GM23338 (cell line): ENCODE measurements at places on chromosomes 3 and 15.

DNA sequence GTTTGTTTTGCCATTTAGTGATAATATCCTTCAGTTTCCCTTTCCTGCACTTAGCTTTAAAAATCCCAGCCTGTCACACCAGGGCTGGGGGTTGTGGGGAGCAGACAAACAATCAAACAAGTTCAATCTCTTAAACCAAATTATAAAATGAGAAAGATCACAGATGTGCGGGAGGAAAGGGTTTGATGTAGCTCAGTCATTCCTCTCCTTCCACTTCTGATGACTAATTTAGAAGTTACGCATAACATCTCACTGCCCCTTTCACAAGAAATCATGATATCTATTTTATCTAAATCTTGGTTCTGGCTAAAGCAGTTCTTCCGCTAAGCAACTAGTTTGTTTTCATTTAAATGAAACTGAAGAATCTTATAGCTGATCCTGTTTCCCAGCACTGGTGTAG lies 34.1 kb upstream of the ATG7 start:
- DNase-seq: no peak

DNA sequence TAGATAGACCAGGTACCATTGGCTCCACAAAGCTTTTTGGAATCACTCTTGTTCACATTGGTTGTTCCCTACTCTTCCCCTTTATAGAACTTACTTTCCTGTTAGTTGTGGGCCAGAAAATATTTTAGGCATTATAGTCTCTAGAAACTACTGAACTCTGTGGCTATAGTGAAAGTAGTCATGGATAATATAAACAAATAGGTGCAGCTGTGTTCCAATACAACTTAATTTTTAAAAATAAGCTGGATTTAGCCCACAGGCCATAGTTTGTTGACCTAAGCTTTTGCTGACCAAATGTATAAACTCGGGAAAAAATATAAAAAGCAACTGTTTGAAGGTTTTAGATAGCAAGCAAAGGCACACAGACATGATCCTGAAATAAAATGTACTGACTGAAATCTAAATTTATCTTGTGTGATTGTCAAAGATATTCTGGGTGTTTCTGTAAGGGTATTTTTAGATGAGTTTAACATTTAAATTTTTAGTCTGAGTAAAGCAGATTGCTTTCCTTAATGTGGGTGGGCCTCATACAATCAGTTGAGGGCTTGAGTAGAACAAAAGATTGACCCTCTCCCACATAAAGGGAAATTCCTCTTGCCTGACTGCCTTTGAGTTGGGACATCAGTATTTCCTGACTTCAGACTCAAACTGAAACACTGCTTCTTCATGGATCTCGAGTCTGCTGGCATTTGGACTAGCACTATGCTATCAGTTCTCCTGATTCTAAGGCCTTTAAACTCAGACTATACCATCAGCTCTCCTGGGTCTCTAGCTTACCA lies 13.2 kb downstream of the IQCB1 start:
- no peak for DNase-seq

GRCh38 chr3:108150200-108150599 lies 59.4 kb upstream of the CD47 start:
- DNase-seq: no peak

DNA sequence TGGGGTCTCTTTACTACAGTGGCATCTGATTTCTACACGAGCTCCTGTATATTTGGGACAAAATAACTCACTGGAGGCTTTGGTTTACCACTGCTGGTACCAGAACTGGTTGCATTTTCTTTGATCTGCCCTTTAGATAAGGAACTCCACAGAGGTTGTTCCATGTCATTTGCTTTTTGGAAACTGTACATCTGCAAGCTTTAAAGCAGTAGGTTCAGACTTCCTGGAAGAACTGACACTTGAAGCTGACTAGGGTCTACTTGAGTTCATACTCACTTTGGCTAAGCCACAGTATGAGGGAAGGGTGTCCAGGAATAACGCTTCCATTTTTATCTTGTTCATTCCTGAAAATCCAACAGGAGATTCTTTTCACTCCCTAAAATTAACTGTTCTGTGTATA lies 86.4 kb downstream of the WWTR1 start:
- no peak for DNase-seq

DNA sequence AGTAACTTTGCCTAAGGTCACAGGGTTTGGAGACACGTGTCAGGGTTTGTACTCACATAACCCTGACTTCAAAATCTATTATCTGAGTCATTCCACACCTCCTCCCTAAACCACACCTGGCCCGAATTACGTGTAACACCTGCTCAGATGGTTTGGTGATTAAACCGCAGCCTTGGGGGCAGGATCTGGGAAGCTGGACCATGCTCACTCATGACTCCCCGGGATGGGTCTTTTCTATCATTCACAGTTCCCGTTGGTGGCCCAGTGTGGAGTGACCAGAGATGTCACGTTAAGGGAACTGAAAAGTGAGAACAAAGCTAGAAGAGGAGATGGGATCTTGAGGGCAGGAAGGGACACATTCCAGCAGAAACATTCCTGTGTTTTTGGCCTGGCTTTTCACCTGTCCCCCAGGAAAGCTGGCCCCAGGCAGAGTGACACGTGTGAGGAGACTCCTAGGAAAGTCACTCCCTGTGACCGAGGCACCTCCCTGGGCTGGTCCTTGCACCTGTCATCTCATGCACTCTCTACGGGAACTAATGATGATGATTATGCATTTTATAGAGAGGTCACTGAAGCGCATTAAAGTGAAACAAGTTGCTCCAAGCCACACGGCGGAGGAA lies 75.4 kb upstream of the POMGNT2 start:
- DNase-seq: no peak

DNA sequence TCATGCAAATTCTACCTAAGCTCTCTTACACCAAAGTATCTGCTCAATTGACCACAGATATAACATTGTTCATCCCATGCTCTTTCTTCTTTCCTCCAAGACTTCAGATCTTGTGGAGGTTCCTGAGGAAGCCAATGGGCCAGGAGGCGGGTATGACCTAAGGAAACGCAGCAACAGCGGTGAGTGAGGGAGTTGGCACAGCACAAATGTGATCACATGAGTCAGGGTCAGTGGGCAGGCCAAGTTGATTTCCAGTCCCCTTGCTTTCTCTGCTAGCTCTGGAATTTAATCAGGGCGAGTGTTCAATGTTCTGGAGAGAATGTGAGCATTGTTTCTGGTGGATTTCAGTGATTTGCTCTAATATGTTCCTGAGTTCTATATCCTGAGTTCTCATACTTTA lies 112.7 kb downstream of the STAC start:
- no peak for DNase-seq

DNA sequence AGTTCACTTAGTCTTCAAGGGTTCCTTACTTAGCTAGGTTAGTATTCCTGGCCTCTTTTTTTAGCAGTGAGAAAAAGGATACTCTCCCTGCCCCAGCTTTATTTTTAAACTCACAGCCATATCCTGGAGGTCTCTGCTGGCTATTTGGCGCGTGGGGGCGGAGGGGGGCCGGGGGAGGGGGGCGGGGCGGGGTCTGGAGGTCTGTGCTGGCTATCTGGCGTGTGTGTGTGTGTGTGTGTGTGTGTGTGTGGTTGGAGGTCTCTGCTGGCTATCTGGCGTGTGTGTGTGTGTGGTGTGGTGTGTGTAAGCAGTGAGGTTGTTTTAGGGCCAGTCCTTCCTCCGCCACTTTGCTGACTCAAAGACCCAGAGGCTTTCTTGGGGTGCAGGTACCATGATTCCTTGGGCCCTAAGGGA lies 579 bp upstream of the PLAAT1 start:
- DNase-seq: peak; percentile 32

DNA sequence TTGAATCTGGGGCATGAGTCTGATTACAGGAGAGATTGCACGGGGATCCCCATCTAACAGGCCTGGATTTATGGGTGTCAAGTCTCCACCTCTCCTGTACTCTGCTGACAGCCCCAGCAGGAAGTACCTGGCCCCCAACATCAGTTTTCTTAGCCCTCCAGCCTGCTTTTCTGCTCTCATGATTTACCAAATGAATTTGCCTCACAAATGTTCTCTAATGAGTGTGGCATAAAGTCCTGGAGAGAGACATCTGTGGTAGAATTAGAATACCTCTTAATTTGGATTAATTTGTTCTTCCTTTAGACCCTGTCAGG lies 60.1 kb downstream of the FNDC3B start:
- DNase-seq: no peak

- DNase-seq: no peak
These were observed 220.8 kb downstream of the RPLP1 start for GRCh38 chr15:69673291-69673881.

DNA sequence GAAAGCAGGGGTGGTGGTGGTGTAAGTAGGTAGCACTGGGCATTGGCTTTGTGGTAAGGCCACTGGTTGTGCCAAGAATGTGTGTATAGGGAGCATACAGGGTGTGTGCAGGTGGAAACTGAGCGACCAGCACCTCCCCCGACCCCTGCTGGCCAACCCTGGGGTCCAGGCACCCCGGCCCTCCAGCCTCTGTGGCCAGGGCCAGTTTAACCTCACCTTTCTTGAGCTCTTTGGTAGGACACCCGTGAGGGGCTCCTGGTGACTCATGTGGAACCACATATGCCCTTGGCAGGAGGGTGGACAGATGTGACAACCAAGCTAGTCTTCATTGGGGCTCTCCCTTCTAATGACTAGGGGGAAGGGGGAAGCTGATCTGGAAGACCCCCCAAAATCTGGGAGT lies 19.5 kb downstream of the SHF start:
- no peak for DNase-seq
